HAP-1 (cell line): ENCODE measurements at places on chromosomes 3 and 15.

DNA sequence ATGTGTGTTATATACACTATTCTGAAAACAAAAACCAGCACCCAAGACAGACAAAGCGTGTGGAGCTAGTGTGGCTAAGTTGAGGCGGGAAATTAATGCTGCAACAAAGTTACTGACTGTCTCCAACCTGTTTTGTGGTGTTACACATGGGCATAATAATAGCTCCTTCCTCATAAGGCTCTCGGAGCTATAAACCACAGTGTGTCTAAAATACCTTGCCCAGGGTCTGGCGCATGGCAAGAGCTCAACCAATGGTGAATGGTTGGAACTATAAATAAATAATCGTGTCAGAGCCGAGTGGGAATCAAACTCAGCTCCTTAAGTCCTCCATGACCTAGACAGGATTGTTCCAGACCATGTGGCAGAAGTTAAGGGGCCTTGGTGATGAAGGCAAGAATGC lies 35.9 kb upstream of the TFRC start:
- no peak for DNase-seq

GRCh38 chr15:85795337-85796305 lies 896 bp upstream of the KLHL25 start:
- peak; percentile 41 for DNase-seq

GRCh38 chr3:192409838-192410683 lies 317.3 kb downstream of the FGF12 start:
- peak; percentile 46 for DNase-seq

DNA sequence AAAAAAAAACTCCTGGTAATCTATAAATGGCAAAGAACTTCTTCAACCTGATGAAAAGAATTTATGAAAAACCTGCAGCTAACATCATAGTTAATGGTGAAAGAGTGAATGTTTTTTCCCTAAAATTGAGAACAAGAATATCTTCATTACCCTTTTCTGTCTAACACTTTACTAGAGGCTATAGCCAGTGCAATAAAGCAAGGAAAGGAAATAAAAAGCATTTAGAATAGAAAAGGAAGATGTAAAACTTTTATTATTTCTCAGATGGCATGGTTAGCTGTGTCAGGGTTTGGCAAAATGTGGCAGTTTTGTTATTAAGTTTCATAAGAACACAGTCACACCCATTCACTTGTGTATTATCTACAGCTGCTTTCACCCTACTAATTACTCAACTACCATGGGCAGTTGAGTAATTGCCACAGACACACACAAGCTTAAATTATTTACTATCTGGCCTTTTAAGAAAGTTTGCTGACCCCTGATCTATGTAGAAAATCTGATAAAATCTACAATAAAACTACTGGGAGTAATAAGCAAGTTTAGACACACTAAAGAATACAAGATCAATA lies 465.1 kb downstream of the MAGI1 start:
- DNase-seq, result no peak

GRCh38 chr15:43795997-43796396 lies 3.9 kb downstream of the SERF2 start:
- DNase-seq, result no peak

GRCh38 chr3:40152482-40153133 lies 156.9 kb upstream of the EIF1B start:
- DNase-seq, result no peak

DNA sequence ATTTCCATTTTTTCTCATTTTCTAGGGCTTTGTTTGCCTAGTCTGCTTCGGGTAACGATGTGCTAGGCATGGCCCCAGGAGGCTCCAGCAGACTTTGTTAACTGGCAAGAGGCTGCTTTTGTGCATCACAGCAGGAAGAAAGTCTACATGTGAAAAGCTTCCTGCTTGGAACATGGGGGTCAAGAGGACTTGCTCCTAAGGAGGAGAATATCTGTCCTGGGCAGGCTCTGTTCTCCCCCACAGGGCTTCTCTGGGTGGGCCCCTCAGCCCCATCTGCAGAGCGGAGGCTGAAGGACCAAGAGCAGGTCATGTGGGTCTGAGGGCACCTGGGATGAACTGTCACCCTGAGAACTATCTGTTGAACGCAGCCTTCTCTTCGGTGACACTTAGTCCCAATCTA lies 94.7 kb downstream of the CCNL1 start:
- DNase-seq, result no peak

- no peak for DNase-seq
Measured at GRCh38 chr3:193589129-193589528, 3.9 kb upstream of the OPA1 start.

DNA sequence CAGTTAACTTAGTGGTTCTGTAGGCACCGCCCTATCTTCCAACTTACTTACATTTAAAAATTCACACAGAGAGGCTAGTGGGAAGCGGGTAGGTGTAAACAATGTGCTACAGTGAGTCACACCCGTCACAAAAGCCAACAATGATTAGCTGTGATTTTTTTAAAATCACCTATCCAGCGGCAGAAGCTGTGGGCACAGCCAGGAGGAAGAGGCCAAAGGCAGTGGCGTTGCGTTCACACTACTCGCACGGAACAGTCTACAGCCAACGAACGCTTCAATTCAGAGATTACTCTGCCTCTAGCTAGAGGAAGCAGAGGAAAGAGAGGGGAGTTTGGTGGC lies 2.5 kb upstream of the NLGN1 start:
- DNase-seq, result peak; percentile 64

- DNase-seq, result no peak
Measured at GRCh38 chr3:79473993-79474392, 293.8 kb downstream of the ROBO1 start.

GRCh38 chr3:197889204-197889930 lies 60.6 kb upstream of the RPL35A start:
- DNase-seq, result no peak

- no peak for DNase-seq
Measured at GRCh38 chr15:98397419-98397818, 250.9 kb upstream of the IGF1R start.

GRCh38 chr3:178336336-178336735 lies 199.9 kb upstream of the KCNMB2 start:
- DNase-seq, result no peak

DNA sequence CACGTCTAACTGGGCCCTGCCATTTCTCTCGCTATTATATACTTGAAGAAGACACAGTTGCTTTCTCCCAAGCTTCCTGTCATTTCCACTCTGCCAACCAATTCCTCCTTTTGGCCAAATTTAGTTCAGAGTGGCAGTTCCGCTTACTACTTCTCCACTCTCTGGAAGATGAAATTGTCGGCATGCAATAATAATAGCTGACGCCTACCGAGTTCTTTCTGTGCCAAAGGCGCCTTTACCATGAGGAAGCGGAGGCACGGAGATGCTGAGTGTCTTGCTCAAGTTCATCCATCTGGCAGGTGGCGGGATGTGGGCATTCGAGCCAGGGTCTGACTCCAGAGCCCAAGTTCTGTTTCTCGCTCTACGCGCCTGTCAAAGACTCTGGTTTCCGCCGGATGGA lies 14.6 kb upstream of the NRROS start:
- DNase-seq, result no peak

- peak; percentile 57 for DNase-seq
Measured at GRCh38 chr15:60584355-60584998, 105.5 kb upstream of the ICE2 start.

- DNase-seq, result no peak
Measured at GRCh38 chr3:120983841-120984240, 75.8 kb downstream of the STXBP5L start.

DNA sequence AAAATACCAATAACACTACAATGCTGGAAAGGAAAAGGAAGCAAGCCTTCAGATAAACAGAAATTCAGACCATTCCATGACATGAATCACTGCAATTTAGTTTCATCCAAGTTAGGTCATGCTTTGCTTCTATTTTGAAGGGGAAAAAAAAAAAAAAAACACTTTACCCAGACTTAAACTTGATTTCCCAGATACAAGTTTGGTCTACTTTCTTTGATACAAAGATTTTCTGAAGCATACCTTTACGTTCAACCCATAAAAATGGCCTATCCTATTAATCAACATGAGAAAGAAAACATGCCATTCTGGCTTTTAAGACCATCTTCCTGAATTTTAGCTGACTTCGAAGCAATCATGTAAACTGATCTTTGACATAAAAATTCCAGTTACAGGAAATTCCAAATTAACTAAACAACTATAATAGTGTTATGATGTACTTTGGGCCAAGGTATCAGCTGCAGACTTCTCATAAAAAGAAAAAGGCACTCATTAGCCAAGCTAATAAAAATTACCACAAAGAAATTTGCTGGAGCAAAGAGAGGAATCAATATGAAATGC lies 12.6 kb downstream of the OSBPL10 start:
- no peak for DNase-seq

GRCh38 chr3:116614795-116615362 lies 94.7 kb upstream of the TUSC7 start:
- DNase-seq, result peak; percentile 33

GRCh38 chr15:26630857-26631256 lies 142.0 kb downstream of the GABRB3 start:
- DNase-seq, result no peak

GRCh38 chr15:83665480-83665879 lies 11.6 kb downstream of the ADAMTSL3 start:
- DNase-seq, result no peak

DNA sequence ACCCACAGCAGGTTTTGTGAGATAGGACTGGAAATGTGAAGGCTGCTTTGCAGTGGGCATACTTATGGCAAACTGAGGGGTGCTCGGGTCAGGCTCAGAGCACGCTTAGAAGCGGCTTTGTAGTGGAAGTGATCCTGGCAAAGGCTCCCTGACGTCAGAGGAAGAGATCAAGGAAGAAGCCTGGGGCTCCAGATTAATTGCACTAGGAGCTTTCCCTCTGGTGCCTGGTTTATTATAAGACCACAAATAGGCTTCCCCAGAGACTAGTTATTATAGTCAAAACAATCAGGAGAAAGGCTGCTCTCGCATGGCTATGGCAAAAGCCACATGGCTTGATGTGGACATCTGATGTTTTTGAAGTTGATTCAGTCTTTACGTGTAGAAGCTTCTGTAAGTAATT lies 515.1 kb downstream of the GABRG3 start:
- no peak for DNase-seq

GRCh38 chr15:39623529-39623931 lies 42.7 kb downstream of the THBS1 start:
- no peak for DNase-seq

DNA sequence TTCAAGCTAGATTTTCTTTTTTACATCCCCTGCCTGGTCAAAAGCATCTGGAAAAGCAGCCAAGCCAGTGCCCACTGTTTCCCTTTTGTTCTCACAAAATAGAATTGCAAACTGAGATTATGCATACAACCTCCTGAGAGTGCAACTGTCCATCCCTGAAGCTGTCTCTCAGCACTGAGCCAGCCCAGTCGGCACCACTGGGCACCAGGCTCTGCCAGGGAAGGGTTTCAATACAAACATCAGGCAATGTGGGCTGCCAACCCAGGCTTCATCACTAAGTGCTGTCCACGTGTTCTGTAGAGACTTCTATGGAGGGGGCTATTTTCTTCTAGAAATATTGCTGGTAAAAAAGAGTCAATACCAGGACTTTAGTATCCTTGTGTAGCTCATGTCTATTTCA lies 356.3 kb upstream of the TBL1XR1 start:
- DNase-seq, result no peak

- no peak for DNase-seq
Measured at GRCh38 chr3:2774481-2775249, 335.5 kb downstream of the IL5RA start.

GRCh38 chr3:71725271-71725991 lies at the start of gene EIF4E3:
Gene EIF4E3, minus strand, starts transcription at chr3:71725402. Its CDS starts 35 bp downstream, at chr3:71725367.
- DNase-seq, result peak; percentile 25

DNA sequence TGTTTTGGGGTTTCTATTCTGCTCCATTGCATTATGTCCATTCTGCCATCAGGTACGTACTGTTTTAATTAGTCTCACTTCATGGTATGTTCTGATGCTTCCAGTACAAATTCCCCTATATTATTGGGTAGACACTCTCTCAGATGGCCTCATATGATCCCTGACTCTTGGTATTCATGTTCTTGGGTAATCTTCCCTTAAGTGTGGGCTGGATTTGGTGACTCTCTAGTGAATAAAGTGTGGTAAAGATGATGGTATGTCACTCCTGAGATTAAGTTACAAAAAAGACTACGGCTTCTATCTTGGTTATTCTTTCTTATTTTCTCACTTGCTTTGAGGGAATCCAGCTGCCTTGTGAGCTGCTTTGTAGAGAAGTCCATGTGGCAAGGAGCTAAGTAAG lies 89.6 kb upstream of the TBC1D5 start:
- DNase-seq, result no peak

- DNase-seq, result no peak
Measured at GRCh38 chr3:180085122-180085710, 48.5 kb upstream of the PEX5L start.

DNA sequence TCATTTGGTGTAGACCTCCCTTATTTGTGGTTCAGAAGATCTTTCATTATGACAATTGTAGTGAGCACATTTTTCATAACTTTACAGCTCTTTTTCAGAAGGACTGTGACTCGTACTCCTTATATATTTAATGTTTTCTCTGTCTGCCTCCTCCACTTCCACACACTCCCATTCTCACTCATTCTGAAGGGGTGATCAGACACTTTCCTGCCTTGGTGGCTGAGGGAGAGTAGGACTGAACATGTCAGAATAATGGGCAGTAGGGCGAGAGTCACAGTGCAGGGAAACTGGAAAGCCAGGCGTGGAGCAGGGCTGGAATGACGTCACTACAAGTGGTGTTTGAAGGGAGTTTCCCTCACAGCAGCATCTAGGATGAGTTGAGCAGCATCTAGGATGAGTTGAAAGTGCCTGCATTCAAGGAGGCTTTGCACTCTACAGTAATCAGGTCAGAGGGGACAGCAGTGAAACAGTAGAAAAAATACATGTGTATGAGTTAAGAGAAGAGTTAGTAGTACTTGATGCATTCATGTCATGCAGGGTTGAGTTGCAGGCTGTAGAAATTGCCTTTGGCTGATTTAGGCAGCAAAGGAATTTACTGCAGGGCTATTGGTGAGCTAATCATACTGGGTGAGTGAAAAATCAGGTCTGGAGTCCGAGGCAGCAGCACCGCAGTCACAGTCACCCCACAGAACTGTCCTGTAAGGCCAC lies 36.3 kb upstream of the FBXL22 start:
- no peak for DNase-seq

- no peak for DNase-seq
Measured at GRCh38 chr15:97383516-97383915, 577.0 kb upstream of the ARRDC4 start.

GRCh38 chr3:197599089-197599765 lies 43.5 kb upstream of the BDH1 start:
- DNase-seq, result peak; percentile 75

- no peak for DNase-seq
Measured at GRCh38 chr15:66829551-66830121, 127.6 kb downstream of the SMAD6 start.

GRCh38 chr3:183378545-183378944 lies 49.9 kb downstream of the MCF2L2 start:
- no peak for DNase-seq

DNA sequence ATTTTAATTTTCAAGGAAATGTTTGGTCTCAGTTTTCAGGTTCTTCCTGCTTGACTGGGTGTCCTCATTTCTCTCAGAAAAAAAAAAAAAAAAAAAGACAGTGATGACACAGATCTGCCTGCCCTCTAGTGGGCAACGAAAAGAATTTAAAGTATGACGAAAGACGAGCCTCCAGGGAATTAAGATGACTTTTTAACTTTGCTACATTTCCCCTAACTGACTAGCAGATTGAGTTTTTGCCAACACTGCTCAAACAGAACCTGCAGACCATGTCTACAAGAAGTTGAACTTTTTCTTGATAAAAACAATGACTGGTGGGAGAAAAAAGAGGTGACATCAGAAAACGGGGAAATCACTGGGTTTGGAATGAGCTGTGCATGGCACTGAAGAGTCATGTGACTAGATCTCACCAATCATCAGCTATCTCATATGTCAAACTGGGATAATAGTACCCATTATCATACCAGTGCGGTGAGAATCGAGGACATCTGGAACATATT lies 40.8 kb downstream of the EOMES start:
- DNase-seq, result peak; percentile 72

- peak; percentile 82 for DNase-seq
Measured at GRCh38 chr3:184354121-184354728, 7.2 kb downstream of the CLCN2 start.
